Activated CD4-positive, alpha-beta T cell treated with anti-CD3 and anti-CD28 coated beads for 48 hours (primary cell): ENCODE measurements at places on chromosomes 5 and 9.

DNA sequence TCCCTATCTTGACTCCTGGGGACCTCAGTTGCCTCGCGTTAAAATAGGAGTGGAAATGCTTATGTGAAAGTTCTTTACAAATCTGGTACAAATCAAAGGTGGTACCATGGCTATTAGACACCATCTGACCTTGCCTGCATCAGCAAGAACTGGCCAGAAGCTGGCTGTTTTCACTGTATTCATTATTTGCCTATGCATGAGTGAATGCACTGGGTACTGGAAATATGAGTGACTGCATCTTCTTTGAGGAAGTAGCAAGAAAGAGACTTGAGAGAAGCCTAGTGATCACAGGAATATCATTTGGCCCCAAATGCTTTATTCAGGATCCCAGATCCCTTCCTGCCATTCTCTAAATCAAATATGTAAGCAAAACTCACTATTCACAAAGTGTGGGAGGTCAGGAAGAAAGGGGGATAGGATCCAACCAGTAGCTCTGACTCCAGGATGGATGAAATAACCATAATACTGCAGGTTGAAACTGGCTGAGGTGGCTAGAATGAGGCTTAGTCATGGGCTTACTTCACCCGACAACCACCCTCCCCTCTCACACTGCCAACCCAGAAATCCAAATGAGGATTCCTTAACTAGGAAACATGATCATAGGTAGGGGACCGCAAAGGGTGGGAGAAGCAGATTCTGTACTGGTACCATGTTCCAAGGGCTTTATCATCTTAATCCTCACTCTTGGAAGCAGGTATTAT, 56.7 kb downstream of the FAM114A2 start:
- no peak for DNase-seq

DNA sequence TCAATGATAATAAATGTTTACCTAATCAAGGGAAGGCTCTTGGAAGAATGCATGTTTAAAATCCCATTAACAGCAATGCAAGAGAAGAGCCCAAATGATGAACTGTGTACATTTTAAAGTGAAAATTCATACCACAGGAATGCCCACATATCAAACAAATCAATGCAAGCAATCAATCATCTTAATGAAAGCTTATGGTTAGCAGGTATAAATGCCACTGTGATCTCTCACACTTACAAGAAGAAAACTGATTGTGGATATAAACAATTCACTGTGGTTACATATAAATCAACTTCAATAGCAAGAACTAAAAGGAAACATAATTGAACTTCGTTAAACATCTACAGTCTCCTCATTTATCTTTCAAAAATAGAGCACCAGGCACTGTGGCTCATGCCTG, 161.0 kb upstream of the RORB start:
- DNase-seq, result no peak

- DNase-seq, result no peak
These were observed 27.6 kb downstream of the HNRNPH1 start for GRCh38 chr5:179595916-179596315.

GRCh38 chr9:98550206-98550820, 158.4 kb downstream of the GABBR2 start:
- no peak for DNase-seq

DNA sequence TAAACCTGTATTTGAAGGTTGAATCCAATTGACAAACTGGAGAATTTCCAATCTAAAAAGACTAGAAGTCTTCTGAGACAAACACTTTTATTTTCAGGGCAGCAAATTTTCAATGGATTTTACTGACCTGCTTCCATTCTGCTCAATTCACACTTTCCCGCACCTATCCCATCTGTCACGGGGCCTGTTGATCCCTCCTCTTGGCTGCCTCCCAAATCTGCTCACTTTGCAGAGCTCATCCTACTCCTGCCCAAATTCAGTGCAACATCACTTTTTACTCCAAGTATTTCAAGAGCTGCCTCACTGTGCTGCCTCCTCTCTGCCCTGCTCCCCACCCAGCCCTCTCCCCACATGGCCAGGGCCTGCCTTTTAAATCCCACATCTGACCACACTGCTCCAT, 35.1 kb downstream of the GOLM1 start:
- no peak for DNase-seq
